Dermis blood vessel endothelial cell (primary cell): ENCODE measurements at places on chromosomes 16 and 17.

- no peak for DNase-seq
Observed at GRCh38 chr17:13490427-13490826, 111.3 kb downstream of the HS3ST3A1 start.

DNA sequence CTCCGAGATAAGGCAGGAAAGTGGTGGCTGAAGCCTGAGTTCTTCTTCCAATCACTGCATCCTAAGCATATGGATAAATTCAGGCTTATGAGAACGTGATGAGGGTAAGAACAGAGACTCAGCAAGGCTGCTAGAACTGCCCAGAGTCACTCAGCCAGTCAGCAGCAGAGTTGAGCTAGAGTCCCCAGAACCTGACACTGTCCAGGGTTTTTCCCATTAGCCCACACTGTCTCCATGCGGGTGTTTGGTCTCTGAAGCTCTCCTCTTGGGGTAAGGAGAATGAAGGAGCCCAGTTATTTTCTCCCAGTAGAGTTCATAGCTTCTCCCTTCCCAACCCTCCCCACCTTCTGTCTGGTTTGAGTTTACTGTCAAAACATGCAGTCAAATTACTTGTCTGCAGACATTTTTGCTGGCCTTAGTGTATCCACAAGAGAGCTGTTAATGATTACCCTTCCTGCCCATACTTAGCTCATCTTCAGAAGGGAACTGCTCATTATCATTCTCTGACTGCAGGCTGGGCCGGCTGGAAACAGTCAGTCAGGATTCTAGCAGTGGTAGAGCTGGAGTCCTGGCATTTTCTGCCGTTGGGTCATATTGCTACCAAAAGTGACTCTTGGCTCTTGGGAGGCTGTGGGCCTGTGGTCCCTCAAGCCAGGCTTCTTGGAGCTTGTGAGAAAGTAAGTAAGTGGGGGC is 460.0 kb downstream of the HS3ST3B1 start:
- DNase-seq = no peak

GRCh38 chr17:80924807-80925610 is 66.6 kb upstream of the CHMP6 start:
- DNase-seq = no peak

DNA sequence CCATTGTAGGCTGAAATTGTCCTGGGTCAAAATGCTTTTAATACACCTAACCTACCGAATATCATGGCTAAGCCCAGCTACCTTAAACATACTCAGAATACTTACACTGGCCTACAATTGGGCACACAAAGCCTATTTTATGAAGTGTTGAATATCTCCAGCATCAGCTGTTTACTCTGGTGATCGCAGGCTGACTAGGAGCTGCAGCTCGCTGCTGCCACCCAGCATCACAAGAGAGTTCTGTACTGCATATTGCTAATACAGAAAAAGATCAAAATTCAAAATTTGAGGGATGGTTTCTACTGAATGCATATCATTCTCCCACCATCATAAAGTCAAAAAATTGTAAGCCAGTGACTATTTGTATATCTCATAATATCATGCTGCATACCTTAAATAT is 55.3 kb downstream of the ULK2 start:
- peak; percentile 30 for DNase-seq

GRCh38 chr16:30491744-30492308 is 19.3 kb downstream of the ITGAL start:
- peak; percentile 80 for DNase-seq

GRCh38 chr16:89122322-89122851 is 28.7 kb downstream of the ACSF3 start:
- no peak for DNase-seq

- DNase-seq = no peak
Observed at GRCh38 chr17:63316100-63316499, 130.0 kb downstream of the CYB561 start.

GRCh38 chr16:22318690-22319358 is 21.6 kb downstream of the POLR3E start:
- DNase-seq = peak; percentile 71

DNA sequence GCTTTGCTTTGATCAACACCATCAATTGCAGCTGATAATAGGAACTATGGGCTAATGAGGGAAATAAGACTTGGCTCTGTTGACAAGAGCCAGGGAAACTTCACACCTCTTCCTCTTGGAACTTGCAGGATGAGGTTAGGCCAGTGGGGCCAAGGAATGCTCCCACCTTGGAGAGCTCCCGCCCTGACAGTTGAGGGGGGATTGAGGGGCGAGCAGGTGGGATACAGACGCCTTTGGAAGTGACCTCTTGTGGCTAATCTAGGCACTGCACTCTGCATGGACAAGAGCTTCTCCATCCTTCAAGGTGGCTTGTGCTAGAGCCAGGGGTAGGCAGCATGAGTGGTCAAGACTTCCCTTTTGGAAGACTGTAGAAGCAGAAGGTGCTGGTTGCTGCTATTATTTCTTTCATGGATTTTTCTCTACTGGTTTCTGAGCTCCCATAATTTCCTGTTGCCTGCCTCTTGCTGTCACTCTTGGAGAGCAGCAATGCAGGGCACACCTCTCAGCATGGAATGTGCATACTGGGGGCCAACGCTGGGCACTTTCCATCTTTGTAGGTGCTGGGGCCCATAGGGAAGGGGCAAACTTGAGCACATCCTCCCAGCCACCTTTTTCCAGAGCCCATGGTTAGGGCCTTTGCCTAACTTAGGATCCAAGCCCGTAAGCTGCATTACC is 2.3 kb upstream of the PHF12 start:
- peak; percentile 79 for DNase-seq

DNA sequence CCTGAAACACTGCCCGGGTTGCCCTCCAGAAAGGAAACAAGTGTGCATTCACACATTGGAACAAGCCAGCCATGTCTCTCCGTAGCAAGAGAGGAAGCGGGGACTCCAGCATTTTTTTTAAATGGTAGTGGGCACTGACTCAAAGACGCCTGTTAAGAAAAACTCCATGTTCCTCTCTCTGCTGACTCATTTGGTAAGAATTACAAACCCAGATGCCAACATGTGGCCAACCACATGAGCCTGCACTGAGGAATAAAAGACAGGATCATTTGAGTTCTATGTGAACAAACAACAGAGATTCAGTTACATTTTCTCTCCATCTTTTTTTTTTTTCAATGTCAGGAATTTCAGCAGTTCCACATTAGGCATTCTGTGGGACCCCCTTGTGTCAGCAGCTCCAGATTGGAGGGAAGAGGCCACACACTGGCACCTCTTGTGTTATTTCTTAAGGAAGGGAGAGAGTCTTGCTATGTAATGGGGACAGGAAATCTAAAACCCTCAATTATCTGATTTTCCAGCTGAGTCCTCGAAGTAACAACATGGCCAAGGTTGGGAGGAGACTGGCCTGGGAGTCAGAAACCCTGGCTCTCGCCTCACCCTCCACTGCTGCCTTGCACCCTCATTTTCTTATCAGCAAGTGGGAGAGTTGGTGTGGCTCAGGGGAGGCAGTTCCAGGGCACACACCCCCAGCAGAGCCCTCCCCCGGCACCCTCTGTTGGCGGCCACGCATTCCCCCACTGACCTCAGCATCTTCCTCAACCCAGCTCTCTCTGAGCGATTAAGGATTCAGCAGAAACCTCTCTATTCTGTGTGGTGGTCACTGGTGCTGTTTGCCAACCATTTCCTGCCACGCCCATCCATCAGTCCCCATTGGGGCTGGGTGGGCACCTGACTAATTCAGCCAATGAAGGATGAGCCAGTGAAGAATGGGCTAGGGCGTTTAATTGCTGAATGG is 173.0 kb downstream of the FOXL1 start:
- DNase-seq = peak; percentile 66

DNA sequence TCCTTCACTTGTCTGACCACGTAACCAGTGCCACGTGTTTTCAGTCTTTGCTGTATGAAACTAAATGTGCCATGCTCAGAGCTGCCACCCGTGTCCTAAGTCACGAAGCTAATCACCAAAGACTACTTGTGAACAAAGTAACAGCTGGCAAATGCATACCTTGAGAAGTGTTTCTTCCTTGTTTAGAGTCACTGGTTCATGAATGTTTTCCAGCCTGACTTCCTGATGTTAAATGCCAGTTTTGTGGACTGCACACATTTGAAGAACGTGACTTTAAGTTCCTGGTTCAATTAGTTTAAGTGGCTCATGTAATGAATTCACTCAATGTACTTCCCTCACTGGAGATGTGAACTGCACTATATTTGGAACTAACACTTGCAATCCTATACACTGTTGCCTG is 19.9 kb upstream of the KPNB1 start:
- DNase-seq = peak; percentile 8

- DNase-seq = no peak
Observed at GRCh38 chr17:72053036-72053435, 67.8 kb upstream of the SOX9 start.

GRCh38 chr17:7590743-7591142 is 849 bp upstream of the SOX15 start:
- no peak for DNase-seq

GRCh38 chr17:38733282-38733981 is 3.3 kb downstream of the CISD3 start:
- DNase-seq = no peak

DNA sequence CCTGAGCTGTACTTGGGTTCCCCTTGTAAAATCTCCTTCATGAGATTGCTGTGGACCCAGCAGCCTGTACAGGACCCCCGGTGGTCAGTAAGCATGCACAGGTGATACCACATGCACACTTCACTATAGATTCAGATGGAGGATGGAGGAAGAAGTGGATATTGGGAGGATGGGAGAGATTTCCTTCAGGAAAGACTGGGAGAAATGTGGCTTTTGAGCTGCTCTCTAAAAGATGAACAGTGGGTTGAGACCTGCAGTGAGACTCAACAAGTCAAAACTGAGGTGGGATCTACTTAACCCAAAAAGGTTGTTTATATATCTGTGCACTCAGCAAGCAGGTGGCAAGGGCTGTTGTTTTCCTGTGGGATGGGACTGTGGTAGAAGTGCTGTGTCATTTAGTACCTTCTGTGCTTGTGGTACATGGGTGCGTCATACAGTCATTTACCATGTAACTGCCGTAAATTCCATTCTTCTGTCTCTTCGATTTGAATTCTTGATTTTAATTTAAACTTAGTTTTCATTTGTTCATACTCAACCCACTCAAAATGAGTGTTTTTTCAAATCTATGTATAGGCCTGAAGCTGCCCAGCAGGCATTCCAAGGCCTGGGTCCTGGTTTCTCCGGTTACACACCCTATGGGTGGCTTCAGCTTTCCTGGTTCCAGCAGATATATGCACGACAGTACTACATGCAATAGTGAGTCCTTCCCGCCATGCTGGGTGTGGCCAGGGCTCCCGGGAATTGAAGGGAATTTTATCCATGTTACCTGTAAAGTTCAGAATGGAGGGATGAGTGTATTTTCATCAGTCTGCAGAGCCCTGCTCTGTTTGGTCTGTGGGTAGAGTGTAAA is 6.9 kb downstream of the HERPUD1 start:
- no peak for DNase-seq

GRCh38 chr17:42698736-42699414 is 16.5 kb downstream of the CNTNAP1 start:
- DNase-seq = no peak

- no peak for DNase-seq
Observed at GRCh38 chr16:78549366-78549765, 449.9 kb downstream of the WWOX start.

- DNase-seq = no peak
Observed at GRCh38 chr17:83186226-83186625, 106.8 kb downstream of the METRNL start.

DNA sequence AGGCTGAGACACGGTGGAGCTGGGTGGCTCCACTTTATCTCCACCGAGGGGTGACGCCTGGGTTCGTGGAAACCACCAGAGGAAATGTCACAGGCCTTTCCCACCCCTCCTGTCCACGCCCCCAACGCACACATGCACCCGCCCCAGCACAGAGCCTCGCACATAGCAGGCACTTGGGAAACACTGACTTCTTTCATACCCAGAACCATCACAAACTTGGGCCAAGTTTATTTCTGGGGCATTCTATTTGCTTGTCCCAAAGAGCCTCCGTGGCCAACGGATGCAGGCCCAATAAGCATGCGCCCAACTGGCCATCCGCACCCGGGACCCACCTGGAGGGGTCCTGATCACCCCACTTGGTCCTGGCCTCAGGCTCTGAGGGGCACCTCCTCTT is 3.3 kb downstream of the BCAR1 start:
- DNase-seq = no peak

- DNase-seq = no peak
Observed at GRCh38 chr17:13642188-13642587, 40.5 kb upstream of the HS3ST3A1 start.

DNA sequence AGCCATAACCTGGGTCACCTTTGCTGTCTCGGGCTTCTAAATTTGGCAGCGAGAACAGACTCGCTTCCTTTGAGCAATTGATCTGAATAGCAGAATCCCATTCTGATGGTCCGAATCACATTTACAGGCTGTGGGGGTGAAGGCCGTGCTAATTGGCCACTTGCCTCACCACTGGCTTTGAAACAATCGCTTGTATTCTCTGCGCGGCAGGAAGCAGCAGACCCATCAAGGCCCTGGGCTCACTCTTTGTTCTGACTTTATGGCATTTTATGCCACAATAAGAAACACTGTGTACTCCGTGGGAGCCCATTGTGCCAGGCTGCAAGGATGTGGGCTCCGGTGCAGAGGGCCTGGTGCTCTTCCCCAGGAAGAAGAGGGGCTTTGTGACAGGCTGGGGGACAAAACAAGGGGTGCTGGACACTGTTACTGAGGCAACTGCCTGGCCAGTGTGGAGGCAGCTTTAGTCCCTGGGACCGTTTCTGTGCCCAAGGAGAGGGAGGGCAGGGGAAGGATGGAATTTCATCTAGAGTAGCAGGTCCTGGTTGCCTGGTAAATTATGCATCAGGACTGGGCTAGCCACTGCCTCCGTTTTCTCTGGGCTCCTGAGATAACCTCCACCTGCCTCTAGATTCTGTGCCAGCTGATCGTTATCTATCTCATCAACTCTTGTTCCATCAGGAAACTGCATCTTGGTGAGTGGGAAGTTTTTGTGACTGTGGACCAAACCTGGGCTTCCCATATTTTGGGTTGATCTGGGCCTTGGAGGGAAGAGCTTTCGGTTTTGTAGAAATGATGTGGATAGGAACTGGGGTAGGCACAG is 78.5 kb downstream of the MRC2 start:
- peak; percentile 68 for DNase-seq
